Dermis microvascular lymphatic vessel endothelial cell (primary cell): ENCODE measurements at places on chromosomes 3 and 15.

DNA sequence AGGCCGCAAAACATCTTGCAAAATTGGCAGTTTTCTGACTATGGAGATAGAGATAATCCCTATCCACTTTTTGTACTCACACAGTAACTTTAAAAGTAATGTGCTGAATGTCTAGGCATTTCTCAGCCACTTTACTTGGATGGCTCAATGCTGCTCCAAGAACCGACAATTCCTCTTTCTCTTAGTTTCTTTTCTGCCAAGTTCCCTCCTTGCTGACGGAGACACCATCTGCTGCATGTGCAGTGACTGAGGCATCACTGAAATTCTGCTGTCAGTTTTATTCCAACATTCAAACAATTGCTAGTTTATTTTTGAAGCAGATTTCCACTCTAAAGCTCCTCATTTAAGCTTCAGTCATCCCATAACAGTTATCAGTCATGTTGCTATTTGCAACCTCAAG lies 116.0 kb upstream of the RBMS3 start:
- DNase-seq, result no peak

- DNase-seq, result no peak
Observed at GRCh38 chr3:121072133-121072532, 164.1 kb downstream of the STXBP5L start.

GRCh38 chr3:117611211-117611610 lies 901.6 kb downstream of the TUSC7 start:
- no peak for DNase-seq

DNA sequence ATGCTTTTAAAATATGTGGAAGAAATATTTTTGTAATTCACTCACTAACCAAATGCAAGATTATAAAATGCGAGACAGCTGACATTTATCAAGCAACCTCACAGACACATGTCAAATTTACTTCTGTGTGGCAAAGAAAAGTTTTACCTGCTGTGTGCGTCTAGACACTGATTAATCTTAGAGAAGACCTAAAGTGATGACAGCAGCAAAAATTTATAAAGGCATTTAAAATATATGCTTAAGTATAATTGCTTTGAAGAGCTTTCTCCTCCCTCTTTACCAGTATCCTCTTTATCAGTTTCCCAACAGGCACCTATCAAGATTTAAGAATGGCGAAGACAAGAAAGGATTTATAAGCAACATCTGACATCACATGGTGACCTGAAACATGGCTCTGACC lies 37.3 kb downstream of the UBP1 start:
- DNase-seq, result no peak

GRCh38 chr3:160006282-160007163 lies 17.9 kb downstream of the IL12A start:
- peak; percentile 80 for DNase-seq

GRCh38 chr3:13235897-13236296 lies 162.7 kb upstream of the IQSEC1 start:
- peak; percentile 39 for DNase-seq

GRCh38 chr3:119831022-119831421 lies 49.1 kb downstream of the NR1I2 start:
- DNase-seq, result no peak

- no peak for DNase-seq
Observed at GRCh38 chr15:50993598-50993997, 85.1 kb downstream of the AP4E1 start.

DNA sequence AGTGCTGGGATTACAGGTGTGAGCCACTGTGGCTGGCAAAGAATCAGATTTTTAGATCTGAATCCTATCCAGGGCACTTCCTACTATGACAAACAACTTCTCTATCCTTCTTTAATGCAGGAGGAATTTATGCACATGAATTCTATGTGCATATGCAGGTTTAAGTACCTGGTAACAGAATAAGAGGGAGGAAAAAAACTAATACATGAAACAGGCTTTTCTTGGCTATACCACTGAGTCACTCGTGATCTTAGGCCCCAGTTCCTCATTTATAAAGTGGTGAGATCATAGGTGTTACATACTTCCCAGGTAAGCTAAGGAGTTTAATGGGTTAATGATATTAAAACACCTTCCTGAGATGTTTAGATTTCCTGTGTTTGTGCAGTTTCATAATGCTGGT lies 108.2 kb downstream of the TP63 start:
- DNase-seq, result no peak

DNA sequence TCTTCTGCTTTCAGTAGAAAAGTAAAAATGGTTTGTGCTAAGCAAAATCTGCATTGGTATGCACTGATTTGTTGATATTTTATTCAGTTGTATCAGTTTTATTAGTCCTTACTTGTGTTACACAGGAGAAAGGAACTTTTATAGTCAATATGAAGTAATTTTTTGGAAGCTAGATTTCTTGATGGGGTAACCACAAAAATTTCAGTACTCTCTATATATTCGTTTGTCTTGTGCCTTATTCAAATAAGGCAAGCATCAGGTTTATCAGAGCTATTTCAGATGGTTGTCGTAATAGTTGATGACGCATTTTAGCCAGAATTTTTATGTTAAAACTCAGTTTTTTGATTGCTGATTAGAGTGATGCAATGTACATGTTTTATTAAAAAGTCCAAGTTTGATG lies 50.7 kb upstream of the NIPA1 start:
- DNase-seq, result no peak

DNA sequence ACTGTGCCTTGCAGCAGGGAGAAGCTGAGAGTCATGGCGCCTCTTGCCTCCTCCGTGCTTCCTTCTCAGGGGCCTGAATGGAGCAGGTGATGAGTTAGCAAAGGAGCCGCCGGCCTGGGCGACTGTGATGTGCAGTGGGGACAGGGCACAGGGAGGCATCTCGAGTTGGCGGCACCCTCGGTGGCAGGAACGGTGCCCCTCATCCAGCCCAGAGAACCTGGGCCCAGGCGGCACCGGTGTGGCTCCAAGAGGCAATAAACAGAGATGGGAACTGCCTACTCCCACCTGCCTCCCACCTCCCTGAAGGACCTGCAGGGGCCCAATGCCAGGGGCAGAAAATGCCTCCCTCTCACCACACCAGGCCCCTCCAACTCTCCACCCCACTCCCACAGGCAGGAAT lies 6.2 kb downstream of the SLC41A3 start:
- no peak for DNase-seq

GRCh38 chr3:15102256-15102655 lies 3.3 kb upstream of the RBSN start:
- no peak for DNase-seq

DNA sequence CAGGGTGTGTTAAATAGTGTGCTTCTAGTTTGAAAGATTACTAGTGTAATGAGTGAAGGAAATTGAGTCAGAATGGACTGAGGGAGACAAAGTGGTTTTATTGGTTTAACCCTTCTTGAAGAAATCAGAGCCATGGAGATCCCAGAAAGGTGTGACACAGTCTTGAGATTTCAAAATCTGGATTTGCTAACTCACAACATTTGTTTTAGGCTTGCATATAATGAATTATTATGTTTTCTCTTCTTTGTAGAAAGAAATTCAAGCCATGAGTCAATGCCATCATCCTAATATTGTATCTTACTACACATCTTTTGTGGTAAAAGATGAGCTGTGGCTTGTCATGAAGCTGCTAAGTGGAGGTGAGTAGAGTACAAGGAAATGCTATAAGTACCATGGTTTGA lies 25.1 kb downstream of the OXSR1 start:
- DNase-seq, result no peak

DNA sequence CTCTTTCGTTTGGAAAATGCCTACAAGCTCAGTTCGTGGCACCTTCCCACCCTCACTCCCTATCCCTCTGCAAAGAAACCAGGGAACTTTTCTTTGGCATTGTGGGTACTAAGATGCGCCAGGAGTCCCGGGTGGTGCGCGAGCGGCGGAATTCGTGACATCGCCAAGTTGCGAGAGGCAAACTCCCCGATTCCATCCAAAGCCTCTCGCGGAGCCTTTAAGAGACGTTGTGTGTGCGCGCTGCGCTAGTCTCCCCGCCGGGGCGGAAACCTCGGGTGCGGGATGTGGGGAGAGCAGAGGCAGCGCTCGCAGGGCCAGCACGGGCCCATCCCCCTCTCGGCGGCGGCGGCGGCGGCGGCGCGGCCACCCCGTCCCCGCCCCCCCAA lies 443 bp upstream of the NR2F2 start:
- DNase-seq, result no peak
